ENCODE measurements at places on chromosomes 5 and 9. TPM values are rescaled to one million over a fixed set of nuclear protein-coding genes. Genes with fewer than 3 reads are reported as not detected.
A peak's percentile ranks its signal among the peaks of the same experiment; 100 is the strongest.

DNA sequence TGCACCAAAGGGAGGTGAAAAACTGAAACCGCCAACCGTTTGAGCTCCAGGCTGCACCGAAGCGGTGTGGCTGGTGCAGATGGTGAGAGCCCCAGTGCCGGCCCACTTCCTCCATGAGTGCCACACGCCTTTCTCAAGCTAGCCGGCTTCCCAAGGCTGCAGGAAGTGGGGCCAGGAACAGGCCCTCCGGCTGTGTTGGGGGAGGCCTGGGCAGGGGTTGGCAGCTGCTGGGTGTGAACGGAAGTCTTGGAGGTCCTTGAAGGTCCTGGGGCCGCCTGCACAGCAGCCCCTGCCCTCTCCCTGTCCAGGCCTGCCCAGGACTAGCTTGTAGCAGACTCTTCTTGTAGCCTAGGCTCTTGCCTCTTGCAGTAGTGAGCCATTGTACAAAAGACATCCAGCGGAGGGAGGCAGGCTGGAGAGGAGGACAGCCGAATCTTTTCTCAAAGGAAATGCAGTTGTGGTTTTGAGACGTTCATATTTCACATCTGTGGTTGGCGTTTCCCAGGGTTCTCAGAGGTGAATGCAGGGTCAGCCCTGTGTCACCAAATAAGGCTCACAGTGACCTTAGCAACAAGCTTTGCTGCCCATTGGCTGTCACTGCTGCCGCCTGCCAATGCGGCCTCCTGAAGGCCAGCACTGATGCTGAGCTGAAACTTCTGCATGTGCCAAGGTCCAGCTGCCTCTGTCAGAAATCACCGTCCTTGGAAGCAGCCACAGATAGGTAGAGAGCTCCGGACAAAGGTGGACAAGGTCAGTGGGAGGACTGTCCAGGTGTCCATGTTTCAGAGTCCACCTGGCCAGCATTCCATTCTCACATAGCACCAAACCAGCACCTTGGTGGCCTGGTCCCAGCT, 23.9 kb downstream of the IRF1 start:
- no peak for DNase-seq

DNA sequence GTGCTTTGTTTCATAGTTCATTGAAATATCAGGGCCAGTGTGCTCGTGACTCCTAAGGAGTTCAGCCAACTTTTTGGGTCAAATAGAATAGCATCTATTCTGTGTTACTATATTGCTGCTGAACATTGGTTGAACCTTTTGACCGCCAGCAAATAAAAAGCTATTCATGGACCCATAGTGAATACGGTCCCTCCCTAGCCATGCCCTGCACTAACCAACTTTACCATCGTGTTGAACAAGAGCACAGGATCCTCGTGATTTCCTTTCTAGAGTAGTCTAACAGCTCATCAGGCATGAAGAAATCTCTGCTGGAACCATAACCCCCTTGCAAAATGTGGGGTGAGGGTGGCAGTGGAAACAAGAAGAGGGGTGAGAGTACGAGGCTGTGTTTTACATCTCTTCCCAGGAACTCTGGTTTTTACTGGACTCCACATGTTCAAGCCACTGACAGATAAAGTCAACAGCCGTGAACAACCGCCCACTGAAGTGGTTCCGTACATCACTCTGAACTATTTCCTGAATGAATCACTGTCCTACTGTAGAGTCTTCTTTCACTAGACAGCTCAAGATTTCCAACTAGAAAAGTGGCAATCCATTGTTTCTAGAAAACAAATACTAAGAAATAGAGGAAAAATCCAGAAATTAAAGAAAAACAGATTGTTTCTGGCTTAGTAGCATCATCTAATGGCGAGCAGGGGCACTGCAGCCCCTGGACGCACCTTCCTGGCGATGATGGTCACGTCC, 70.1 kb upstream of the SPATA31E1 start:
- DNase-seq = peak; percentile 38

DNA sequence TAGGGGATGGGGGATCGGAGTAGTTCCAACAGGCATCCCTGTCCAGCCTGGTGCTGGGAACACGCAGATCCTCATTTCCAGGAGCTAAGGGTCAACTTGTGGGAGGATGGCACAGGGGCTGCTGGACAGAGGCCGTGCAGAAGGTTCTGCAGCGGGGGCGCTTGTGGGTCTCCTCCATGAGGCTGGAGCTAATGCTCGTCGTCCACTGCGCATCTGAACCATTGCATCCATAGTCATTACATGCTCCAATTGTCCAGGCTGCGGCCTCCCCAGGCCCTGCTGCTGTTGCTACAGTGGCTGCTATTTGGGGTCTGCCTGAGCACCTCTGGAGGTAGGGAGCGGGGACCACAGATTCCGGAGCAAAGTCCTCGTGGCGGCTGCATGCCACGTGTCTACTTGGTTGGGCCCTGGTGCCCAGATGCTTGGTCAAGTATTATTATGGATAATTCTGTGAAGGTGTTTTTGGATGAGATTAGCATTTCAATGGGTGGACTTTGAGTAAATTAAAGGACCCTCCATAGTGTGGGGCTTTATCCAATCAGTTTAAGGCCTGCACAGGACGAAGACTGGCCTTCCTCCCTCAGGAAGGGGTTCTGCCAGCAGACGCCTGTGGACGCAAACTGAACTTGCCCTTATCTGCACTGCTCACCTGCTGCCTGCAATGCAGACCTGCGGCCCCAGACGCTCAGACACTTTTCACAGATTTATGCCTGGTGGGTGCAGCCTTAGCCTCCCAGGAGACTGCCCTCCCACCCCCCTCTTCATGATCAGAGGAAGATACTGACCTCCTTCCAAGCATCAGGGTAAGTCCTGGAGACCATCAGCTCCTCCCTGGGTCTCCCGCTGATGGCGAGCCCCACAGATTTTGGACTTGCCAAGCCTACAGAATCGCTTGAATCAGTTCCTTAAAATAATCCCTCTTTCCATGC, 127.5 kb upstream of the IRX4 start:
- no peak for DNase-seq

DNA sequence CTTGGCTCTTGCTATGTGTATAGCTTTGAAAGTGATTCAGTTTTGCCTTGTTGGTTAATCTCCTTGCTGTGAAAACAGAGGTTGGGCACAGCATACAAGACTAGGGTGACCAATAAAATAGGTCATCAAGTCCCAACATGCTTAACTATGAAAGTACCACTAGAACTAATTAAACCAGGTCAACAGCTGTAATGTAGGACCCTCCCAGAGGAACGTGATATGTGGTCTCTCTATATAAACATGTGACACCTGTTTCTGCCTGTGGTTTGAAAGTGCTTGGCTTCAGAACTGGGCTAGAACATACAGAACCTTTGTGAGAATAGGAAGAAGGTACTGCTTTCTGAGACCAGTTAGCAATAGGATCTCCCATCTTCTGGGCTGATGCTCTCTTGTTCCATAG, 297.1 kb downstream of the FBXL7 start:
- no peak for DNase-seq

- no peak for DNase-seq
Measured at GRCh38 chr5:143721925-143722324, 90.0 kb upstream of the HMHB1 start.

GRCh38 chr5:15823398-15823797, 323.4 kb downstream of the FBXL7 start:
- no peak for DNase-seq

DNA sequence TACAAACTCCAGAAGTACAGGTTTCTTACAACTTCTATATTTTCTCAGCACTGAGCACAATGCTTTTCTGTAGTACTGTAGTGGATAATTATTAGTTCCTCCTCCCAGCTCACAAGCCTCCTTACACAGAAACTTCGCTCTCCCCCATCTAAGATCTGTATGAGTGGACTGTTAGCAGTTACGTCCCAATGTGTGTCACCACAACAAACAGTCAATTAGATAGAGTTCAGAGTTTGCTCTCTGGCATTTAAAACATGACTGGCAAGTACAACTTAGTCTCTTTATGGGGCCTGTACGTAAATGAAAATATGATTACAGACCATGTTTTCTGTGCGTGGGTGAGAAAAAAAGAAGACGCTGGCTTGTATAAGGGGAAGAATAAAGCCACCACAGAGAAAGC, 631.4 kb upstream of the DMAC1 start:
- DNase-seq = no peak

DNA sequence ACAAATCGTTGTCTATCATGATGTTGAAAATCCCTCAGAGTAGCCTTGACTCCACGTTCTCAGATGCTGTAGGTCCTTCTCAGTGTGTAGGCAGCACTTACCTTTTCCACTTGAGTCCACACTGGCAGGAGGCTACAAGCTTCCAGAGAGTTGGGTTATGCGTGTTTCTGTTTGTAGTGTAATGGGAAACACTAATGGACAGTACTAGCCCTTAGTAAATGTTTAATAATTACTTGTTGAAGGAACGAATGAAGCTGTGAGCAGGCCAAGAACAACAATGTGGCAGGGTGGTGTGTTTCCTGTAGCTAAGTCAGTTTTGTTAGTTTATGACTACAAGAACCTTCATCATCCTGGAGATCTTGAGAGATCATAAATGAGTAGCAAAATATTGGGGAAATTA, 83.5 kb downstream of the ARHGAP26 start:
- DNase-seq = no peak

GRCh38 chr5:92402045-92402444, 1018.9 kb upstream of the ARRDC3 start:
- no peak for DNase-seq

GRCh38 chr5:62042007-62042406, 264.0 kb upstream of the KIF2A start:
- no peak for DNase-seq

- no peak for DNase-seq
Measured at GRCh38 chr5:112718344-112718743, 19.3 kb upstream of the APC start.

- no peak for DNase-seq
Measured at GRCh38 chr9:311841-312240, 97.2 kb downstream of the DOCK8 start.

DNA sequence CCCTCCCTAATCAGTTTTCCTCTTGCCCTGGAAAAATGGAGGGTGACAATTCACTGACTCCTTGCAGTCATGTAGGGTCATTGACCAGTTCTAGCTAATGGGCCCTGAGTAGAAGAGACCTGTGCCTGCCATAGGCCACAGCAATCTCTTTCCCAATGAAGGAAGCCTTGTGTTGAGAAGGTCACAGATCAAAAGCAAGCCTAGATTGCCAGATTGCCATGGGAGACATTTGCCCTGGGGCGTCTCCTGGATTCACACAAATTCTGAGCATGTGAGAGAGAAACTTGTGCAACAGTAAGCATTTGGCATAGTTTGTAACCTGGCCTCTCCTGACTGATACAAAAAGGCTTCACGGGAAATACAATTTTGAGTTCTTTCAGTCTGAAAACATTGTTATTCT, 148.0 kb downstream of the NUDT12 start:
- DNase-seq = no peak

- no peak for DNase-seq
Measured at GRCh38 chr9:91085517-91086291, 276.0 kb downstream of the AUH start.

DNA sequence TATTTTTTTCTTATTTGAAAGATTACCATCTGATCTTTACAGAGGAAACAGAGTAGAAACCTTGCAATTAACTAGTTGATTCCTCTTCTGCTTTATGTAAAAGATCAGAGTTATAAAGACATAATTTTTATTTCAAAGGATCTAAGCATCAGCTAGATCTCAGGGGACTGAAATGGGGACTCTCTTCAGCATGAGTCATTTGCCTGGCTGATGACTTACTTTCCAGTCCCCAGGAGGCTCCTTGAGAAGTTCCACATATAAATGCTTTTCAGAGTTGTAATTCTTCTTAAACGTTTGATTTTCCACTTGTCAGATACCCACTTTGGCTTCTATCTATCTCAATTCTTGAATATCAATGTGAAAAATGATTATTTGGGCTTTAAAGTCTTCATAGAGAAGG, 389.4 kb downstream of the RAB3C start:
- no peak for DNase-seq

DNA sequence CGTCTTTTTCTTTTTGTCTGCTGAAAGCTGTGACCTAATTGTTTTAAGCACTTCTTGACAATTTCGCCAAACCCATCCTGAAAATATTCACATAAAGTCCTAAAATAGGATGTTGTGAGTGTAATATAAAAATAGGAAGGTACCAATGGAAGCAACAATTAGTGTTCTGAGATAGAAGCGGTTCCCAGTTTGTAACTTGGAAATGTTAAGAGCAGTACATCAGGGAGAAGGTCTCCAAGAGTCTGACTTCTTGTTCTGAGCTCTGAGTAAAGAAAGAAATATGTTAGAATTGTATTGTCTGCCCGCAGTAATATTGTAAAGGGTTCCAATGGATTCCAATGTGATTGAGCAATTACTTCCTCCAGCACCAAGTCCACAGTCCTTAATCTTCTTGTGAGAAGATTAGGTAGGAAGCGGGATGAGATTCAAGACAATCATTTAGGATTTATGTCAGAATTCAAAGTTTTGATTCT, 3.9 kb downstream of the VCAN start:
- DNase-seq = no peak

SPAAR gene
- not detected for total RNA-seq

FANCC gene
- total RNA-seq = 22.9 TPM

TSLP gene
- not detected for total RNA-seq

AGXT2 gene
- not detected for total RNA-seq

MYMK gene
- not detected for total RNA-seq
